MCF 10A (cell line): ENCODE measurements at places on chromosomes 4 and X. TPM values are rescaled to one million over a fixed set of nuclear protein-coding genes. Genes with fewer than 3 reads are reported as not detected.

GRCh38 chr4:77820649-77821561 lies 1.7 kb upstream of the CNOT6L start:
- peak overlapping the region; percentile 93 for H3K4me3 ChIP-seq
- no peaks in the 10 kb centered on the region for H3K36me3 ChIP-seq
- peak overlapping the region; percentile 96 for H3K27ac ChIP-seq
- H3K27me3 ChIP-seq, result no peaks in the 10 kb centered on the region
- peaks cover 27% of the 10 kb centered on the region for H3K4me1 ChIP-seq
- peak; percentile 39 for DNase-seq

DNA sequence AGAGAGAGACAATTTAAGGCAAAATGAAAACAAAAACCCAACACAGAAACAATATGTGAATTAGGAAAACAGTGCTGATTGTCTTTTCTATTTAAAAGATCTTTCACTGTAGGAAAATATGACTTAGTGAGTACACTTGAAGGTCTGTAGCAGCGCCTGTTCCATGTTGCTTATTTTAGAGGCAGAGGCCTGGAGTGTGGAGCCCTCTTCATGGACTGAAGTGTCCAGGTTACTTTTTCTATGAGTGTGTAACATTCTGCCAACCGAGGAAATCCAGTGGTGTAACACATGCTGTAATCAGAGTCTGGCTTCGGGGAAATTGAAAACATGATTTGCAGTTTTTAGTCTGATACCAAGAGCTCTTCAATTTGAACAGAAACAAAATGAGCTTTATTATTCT lies 64.0 kb upstream of the GPRIN3 start:
- DNase-seq, result no peak
- no peaks in the 10 kb centered on the region for H3K27me3 ChIP-seq
- no peak overlapping the region for H3K4me3 ChIP-seq
- no peaks in the 10 kb centered on the region for H3K4me1 ChIP-seq

- H3K4me3 ChIP-seq, result no peak overlapping the region
- no peak overlapping the region for H3K27ac ChIP-seq
- H3K4me1 ChIP-seq, result no peaks in the 10 kb centered on the region
- peak; percentile 12 for DNase-seq
- H3K27me3 ChIP-seq, result peaks cover 78% of the 10 kb centered on the region
Measured at GRCh38 chrX:16138108-16138427, 14.7 kb downstream of the GRPR start.

DNA sequence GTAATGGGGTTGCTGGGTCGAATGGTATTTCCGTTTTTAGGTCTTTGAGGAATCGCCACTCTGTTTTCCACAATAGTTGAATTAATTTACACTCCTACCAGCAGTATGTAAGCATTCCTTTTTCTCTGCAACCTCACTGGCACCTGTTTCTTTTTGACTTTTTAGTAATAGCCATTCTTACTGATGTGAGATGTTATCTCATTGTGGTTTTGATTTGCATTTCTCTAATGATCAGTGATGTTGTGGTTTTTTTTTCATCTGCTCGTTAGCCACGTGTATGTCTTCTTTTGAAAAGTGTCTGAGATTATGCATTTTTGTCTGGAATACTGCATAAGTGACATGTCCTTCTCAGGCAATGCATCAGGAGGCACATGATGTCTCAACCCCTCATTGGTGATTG lies 28.8 kb downstream of the REPS2 start:
- peaks cover 13% of the 10 kb centered on the region for H3K4me1 ChIP-seq
- H3K4me3 ChIP-seq, result no peak overlapping the region

Gene BBS12
- total RNA-seq, result 4.7 and 8.3 TPM in 2 replicates

Gene SLITRK4
- total RNA-seq, result 0.35 and 0.39 TPM in 2 replicates

Gene CTBP1
- total RNA-seq, result 133 and 152 TPM in 2 replicates

DNA sequence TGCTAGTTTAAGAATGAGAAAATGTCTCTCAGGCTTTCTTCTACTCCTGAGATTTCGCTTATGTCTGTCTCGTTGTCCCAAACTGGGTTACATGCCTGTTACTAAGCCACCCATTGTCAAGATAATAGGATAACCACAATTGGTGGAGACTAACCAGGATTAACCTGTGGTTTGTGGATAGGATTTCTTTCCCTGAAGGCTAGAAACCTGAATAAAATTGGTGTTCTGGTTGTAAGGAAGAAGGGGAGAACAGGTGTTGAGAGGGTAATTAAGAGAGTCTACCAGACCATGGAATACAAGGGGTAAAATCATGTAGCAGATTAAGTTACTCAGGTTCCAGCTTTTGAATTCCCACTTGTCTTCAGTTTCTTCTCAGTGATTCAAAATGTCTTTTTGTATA lies 225.4 kb downstream of the CPE start:
- no peak overlapping the region for H3K4me3 ChIP-seq
- peaks cover 7% of the 10 kb centered on the region for H3K4me1 ChIP-seq
- no peak overlapping the region for H3K27ac ChIP-seq
- no peak for DNase-seq

DNA sequence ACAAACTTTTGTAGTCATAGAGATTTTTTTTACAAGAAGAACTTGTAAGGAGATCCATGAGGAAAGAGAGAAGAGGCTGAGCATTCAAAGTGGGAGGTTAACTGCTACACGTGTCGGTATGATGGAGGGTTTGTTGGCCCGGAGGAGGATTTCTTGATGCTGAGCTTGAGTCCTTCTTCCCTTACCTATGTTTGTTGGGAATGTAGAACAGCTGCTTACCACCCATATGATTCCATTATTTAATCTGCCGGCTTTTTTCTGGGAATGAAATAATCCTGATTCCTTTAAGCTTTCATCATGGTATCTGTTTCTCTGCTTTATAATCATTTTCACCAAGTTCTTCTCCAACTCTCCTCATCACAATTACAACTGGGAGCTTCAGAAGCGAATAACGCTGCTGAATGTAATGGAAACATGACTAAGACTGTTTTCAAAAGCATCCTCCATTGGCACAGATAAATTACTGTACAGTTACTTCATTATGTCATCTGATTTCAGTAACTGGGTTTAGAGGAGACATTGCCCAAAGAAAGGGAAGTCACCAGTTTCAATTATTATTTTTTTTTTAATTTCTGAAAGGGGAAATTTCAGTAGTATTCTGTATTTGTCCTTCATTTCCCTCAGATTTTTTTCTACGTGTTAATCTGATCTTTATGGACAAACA lies 420.6 kb downstream of the SPRY1 start:
- peaks cover 16% of the 10 kb centered on the region for H3K4me1 ChIP-seq
- DNase-seq, result no peak
- H3K4me3 ChIP-seq, result no peak overlapping the region
- H3K36me3 ChIP-seq, result no peaks in the 10 kb centered on the region
- H3K27ac ChIP-seq, result peak overlapping the region; percentile 61

Gene NHSL2
- not detected in 2 replicates for total RNA-seq

GRCh38 chrX:154334496-154334895 lies 38.9 kb downstream of the TKTL1 start:
- H3K36me3 ChIP-seq, result no peaks in the 10 kb centered on the region
- H3K27ac ChIP-seq, result no peak overlapping the region
- peaks cover 61% of the 10 kb centered on the region for H3K27me3 ChIP-seq
- no peaks in the 10 kb centered on the region for H3K4me1 ChIP-seq
- DNase-seq, result no peak

- H3K4me1 ChIP-seq, result no peaks in the 10 kb centered on the region
- no peaks in the 10 kb centered on the region for H3K36me3 ChIP-seq
Measured at GRCh38 chr4:137384476-137384875, 147.8 kb downstream of the PCDH18 start.

GRCh38 chr4:132564920-132565319 lies 584.2 kb upstream of the PCDH10 start:
- DNase-seq, result no peak
- no peaks in the 10 kb centered on the region for H3K36me3 ChIP-seq
- H3K27me3 ChIP-seq, result no peaks in the 10 kb centered on the region
- H3K27ac ChIP-seq, result no peak overlapping the region
- H3K4me1 ChIP-seq, result no peaks in the 10 kb centered on the region

GRCh38 chr4:83241132-83241531 lies 43.5 kb downstream of the COQ2 start:
- H3K4me3 ChIP-seq, result no peak overlapping the region
- no peak overlapping the region for H3K27ac ChIP-seq

Gene GPR143
- 0.77 and 0.93 TPM in 2 replicates for total RNA-seq

- H3K36me3 ChIP-seq, result no peaks in the 10 kb centered on the region
- DNase-seq, result no peak
- H3K4me3 ChIP-seq, result no peak overlapping the region
- H3K27me3 ChIP-seq, result no peaks in the 10 kb centered on the region
- H3K4me1 ChIP-seq, result no peaks in the 10 kb centered on the region
Measured at GRCh38 chr4:40164459-40164858, 32.4 kb upstream of the RHOH start.

Gene SPATA4
- 0.21 and 0.44 TPM in 2 replicates for total RNA-seq

Gene SAGE1
- not detected in 2 replicates for total RNA-seq

DNA sequence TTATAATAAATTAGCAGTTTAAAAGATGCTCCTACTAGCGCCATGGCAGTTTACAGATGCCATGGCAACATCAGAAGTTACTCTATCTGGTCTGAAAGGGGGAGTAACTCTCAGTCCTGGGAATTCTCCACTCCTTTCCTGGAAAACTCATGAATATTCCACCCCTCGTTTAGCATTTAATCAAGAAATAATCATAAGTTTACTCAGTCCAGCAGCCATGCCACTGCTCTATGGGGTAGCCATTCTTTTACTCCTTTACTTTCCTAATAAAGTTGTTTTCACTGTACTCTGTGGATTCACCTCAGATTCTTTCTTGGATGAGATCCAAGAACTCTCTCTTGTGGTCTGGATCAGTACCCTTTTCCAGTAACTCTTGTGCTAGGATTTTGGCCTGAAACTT lies 52.3 kb downstream of the GUCY1B1 start:
- H3K4me1 ChIP-seq, result no peaks in the 10 kb centered on the region
- no peaks in the 10 kb centered on the region for H3K27me3 ChIP-seq
- no peak overlapping the region for H3K27ac ChIP-seq
- no peak overlapping the region for H3K4me3 ChIP-seq
- H3K36me3 ChIP-seq, result no peaks in the 10 kb centered on the region
- no peak for DNase-seq

GRCh38 chr4:18422685-18423084 lies 401.1 kb upstream of the LCORL start:
- no peak for DNase-seq
- H3K27me3 ChIP-seq, result no peaks in the 10 kb centered on the region
- no peaks in the 10 kb centered on the region for H3K36me3 ChIP-seq
- H3K4me3 ChIP-seq, result no peak overlapping the region
- no peak overlapping the region for H3K27ac ChIP-seq
- H3K4me1 ChIP-seq, result no peaks in the 10 kb centered on the region

DNA sequence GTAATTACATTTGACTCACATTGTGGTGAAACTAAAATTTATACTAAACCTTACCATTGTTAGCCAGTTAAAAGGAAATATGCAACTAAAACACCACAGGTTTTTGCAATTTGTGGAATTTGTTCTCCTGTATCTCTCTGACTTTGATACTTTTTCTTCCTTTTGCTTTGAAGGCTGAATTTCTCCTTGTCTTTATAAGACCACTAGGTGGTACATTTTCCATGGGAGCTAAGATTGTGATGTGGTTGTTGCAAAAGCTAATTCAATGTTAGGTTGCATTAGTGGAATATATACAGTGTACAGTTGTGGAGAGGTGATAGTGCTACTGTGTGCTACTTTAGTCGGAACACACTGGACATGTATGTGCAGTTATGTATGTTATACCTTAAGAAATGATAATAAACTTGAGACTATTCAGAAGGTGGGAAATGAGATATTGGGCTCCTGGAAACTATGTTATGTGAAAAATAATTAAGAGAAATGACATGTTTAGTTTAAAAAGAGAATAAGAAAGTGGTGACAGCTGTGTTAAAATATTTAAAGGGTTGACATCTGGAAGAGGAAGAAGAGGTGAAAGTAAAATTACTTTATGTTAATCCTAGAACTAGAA lies 70.3 kb downstream of the ARL9 start:
- no peak overlapping the region for H3K27ac ChIP-seq
- DNase-seq, result peak; percentile 45
- H3K27me3 ChIP-seq, result no peaks in the 10 kb centered on the region
- no peaks in the 10 kb centered on the region for H3K36me3 ChIP-seq
- no peak overlapping the region for H3K4me3 ChIP-seq
